ENCODE measurements at places on chromosomes 16 and 17.

GRCh38 chr16:77868478-77868877, 80.1 kb downstream of the VAT1L start:
- no peak for DNase-seq

- DNase-seq = no peak
Observed at GRCh38 chr16:30853758-30854157, 40.1 kb downstream of the BCL7C start.

DNA sequence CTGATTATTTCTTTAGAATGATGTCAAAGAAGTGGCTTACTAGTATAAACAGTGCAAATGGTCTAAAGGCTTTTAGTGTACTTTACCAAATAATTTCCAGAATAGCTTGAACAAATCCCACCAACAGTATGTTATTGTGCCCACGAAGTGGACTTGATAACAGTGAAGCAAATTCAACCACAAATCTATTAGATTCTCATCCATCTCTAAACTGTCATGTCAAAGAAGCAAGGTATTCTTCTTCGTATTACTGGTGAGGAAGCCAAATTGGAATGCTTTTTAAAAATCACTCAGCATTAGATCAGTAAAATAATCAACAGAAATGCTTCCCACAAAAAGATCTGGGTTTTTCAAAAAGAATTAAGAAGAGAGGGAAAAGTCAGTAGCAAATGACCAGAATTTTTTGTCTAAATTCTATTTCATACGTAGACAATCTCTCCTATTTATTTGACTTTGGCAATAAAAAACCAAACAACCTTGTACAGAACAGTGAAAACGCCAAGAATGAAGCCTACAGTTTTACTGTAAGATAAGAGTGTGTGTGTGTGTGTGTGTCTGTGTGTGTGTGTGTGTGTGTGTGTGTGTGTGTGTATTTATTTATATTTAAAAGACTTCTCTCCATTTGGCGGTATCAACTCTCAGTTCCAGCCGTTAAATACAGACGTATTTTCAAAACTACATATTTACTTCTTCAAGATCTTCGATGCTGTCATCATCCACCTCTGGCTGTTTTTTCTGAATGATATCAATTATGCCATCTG, 114.6 kb downstream of the CYB561 start:
- DNase-seq = no peak

DNA sequence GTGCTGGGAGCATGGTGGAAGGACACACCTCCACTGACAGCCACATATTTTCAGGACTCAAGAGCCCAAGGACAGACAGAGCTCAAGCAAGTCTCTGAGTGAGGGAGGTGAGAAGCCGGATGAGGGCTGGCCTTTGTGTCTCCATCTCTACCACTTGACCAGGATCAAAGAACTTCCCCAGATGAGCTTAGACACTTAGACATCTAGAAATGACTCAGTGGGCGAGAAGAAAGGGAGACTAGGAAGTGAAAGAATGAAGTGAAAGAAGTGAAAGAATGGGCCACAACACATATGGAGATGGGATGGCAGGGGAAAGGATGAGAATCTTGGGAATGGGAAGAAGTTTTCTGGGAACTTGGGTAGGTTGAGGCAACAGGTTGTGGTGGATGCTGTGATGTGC, 274.9 kb upstream of the CCL2 start:
- no peak for DNase-seq

- DNase-seq = no peak
Observed at GRCh38 chr17:13352747-13353415, 248.8 kb downstream of the HS3ST3A1 start.

DNA sequence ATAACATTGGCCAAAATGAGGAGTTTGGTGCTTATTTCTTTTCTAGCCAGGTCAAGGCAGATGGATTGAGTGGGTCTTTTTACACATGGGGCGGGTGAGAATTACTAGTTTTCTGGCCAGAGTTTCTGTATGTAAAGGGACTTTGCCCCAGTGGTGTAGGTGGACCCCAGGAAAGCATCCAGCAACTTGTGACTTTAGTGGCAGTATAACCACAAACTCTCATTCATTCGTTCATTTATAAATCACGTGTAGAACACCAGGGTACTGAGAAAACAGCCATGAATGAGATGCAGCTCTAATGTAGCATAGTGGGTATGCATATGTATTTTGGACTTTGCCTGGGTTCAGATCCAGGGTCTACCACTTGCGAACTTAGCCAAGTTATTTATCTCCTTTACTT, 8.1 kb downstream of the RAI1 start:
- no peak for DNase-seq

GRCh38 chr17:57544834-57545463, 200.2 kb downstream of the CCDC182 start:
- no peak for DNase-seq

DNA sequence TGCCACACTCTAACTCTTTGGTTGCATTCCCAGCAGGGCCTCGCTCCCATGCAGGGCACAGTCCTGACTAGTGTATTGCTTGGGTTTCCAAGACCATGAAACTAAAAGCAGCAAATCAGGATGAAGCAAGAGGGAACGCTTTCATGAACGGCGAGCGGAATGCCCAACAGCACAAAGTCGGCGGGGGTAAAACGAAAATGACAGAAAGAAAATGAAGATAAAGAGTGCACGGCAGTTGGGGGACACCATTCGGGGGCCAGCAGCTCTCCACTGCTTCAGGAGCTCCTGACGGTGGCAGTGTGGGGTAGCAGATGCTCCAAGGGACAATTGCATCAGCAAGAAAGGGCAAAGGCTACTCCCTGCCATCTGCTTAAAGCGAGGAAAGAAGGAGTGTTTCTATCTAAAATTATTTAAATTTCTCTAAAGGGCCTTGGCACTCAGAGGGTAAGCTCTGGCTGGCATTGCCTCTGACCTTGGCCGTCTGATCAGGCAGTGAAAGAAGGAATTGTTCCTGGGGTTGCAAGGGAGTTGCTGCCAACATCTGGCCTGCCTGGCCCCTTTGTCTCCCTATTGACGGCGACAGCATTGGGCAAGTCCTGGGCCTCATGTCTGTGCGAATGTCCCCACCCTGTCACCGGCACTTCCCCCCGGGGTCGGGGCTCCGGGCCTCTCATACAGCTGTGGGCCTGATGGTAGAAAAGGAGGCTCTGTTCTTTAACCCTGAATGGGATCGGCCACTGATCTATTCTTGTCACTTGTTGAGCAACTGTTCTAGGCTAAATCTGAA, 138.2 kb downstream of the CMIP start:
- peak; percentile 44 for DNase-seq

DNA sequence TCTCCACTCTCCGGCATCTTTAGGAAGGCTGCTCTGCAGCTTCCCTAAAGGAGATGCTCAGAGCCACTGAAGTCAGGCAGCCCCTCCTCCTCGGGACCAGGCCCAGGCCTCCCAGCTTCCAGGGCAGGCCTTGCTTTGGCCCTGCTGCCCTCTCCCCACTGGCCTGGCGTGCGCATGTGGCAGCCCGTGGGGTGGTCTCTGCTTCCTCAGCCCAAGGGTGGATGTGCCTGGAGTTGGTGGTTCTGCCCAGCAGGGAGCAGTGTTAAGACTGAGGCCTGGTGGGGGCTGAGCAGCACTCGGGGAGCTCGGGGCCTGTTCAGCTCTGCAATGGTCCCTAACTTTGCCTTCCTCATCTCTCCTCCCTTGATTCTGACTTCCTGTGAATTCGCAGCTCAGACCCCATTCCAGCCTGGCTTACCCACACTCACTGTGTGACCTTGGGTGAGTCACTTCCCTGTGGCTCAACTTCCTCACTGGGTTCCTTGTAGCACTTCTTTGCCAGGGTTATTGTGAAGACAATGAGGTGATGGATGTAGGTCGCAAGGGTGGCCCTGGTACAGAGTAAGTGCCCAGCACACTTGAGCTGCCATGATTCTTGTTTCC, 63.2 kb downstream of the NKD1 start:
- DNase-seq = peak; percentile 25

- DNase-seq = no peak
Observed at GRCh38 chr16:3974751-3975150, 94.2 kb upstream of the CREBBP start.

GRCh38 chr16:53282975-53283946, 151.0 kb upstream of the RBL2 start:
- peak; percentile 58 for DNase-seq

- peak; percentile 9 for DNase-seq
Observed at GRCh38 chr16:67641779-67642708, 2.9 kb upstream of the CARMIL2 start.

DNA sequence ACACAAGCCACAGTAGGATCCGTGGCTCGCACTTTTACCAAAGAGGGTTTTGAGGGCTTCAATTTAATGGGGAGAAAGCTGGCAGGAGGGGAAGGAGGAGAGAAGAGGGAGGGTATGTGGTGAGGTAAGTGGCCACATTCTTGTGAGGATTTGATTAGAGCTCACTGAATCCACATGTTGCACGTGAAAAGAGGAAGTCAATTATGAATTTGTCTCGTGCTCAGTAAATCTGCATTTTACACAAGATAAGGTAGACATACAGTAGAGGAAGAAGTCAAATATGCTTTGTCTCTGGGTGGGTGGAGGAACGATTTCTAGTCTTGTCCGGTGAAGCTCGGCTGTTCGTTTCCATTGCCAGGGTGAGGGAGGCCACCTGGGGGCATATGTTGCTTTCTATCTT, 862 bp downstream of the ZNF232 start:
- DNase-seq = no peak

DNA sequence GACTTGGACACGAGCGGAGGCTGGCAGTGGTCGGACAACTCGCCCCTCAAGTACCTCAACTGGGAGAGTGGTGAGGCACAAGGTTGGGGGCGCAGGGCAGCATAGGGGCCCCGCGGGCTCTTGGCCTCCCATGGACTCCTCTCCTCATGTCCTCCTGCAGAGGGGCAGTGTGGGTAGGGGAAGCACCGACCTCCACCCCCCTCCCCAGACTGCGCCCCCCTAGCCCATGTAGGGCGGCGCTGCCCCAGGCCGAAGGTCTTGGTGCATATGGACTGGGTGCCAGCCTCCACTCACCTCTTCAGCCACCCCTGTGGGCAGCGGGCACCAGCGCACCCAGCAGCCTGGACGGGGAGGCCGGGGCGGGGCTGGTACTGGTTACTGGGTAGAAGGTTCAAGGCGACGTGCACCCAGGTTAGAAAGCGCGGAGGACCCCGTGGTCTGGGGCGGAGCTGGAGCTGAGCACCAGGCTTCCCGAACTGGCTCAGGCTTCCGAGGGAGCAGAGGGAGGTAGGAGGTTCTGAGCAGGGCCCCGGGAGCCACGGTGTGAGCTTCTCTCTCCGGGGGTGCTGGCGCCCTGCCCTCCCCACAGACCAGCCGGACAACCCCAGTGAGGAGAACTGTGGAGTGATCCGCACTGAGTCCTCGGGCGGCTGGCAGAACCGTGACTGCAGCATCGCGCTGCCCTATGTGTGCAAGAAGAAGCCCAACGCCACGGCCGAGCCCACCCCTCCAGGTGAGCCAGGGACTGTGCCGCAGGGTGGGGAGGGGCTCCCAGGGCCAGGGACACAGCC, 39.5 kb downstream of the MRC2 start:
- DNase-seq = no peak

DNA sequence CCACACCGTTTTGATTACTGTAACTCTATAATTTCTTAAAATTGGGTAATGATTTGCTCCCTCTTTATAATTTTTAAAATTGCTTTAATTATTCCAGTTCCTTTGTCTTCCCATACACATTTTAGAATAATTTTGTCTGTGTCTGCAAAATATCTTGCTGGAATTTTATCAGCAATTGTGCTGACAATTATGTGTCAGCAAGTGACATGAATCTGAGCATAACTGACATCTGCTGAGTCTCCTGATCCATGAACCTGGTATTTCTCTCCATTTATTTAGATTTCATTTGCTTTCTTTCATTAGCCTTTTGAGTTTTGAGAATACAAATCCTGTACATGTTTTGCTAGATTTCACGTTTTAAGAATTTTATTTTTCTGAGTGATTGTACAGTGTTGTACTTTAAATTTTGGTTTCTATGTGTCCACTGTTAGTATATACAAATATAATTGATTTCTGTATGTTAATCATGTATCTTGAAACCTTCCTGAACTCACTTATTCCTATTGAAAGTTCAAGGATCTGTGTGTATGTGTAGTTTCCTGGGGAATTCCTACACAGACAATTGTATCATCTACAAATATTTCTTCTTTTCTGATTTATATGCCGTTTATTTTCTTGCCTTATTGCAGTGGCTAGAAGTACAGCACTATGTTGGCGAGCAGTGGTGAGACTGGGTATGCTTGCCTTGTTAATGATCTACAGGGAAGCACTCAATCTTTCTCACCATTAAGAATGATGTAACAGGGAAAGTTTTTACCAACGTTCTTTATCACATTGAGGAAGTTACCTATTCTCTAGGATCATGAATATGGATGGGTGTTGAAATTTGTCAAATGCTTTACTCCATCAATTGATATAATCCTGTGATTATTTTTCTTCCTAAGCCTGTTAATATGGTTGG, 45.2 kb downstream of the N4BP1 start:
- DNase-seq = no peak
